ENCODE measurements at places on chromosomes 3 and 15.

- no peak for DNase-seq
Measured at GRCh38 chr15:73125219-73125618, 73.0 kb downstream of the NEO1 start.

DNA sequence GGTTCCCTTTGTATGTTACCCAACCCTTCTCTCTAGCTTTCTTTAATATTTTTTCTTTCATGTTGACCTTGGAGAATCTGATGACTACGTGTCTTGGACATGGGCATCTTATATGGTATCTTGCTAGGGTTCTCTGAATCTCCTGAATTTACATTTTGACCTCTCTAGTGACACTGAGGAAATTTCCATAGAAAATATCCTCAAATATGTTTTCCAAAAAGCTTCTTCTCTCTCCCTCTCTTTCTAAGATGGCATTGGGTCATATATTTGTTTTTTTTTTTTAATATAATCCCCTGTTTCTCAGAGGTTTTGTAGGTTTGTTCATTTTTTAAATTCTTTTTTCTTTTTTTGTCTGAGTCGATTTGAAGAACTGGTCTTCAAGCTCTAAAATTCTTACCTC is 184.0 kb upstream of the TMC3 start:
- no peak for DNase-seq

DNA sequence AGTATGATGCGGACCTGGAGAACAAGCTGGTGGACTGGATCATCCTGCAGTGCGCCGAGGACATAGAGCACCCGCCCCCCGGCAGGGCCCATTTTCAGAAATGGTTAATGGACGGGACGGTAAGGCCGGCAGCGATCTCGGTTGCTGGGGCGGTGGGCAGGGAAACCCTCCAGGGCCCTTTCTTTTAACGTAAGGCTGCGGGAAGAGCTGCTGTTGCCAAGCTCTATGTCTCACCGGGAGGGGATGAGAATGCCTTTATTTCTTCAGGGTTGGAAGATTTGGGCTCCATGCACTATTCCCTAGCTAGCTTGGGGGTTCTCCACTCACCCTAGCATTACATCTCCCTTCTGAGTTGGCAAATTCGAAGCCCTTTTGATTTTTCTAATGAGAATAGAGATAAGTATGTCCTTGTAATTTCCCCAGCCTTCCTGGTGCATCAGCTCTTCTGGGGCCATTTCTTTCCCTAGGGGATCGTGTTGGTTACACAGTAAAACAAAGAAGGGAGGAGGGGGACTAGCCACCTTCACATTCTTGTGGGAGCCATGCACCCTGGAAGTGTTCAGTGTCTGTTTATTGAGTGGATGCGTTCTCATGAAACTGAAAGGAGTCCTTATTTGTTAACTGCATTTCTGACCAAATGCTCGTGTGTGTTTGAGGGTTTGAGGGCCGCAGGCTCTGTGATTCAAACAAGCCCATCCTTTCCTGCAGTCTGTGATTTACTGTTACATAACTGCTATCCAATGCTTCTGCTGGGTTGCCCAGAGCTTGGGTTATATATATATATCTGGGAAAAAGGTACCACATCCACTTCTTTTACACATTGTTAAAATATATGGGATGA is 982 bp downstream of the TAGLN3 start:
- DNase-seq: no peak

GRCh38 chr15:92343924-92344643 is 49.6 kb upstream of the ST8SIA2 start:
- no peak for DNase-seq

- peak; percentile 94 for DNase-seq
Measured at GRCh38 chr3:177377166-177377565, 179.9 kb upstream of the TBL1XR1 start.

DNA sequence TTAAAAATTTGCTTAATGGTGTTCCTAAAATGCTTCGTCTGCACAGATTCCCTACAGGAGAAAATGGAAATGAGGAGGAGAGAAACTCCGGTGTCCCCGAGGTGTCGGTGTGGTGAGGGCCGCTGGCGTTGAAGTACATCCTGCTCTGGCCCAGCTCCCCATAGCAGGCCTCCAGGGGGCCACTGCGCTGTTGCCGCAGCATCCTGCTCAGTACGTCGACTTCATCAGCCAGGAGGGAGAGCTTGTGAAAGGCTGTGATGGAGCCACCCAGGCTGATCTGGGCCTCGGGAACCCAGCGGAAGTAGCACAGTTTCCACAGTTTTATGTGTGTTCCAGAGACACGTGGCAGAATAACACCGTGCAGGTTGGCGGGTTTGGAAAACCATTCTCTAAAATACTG is 37.8 kb downstream of the FAN1 start:
- no peak for DNase-seq

DNA sequence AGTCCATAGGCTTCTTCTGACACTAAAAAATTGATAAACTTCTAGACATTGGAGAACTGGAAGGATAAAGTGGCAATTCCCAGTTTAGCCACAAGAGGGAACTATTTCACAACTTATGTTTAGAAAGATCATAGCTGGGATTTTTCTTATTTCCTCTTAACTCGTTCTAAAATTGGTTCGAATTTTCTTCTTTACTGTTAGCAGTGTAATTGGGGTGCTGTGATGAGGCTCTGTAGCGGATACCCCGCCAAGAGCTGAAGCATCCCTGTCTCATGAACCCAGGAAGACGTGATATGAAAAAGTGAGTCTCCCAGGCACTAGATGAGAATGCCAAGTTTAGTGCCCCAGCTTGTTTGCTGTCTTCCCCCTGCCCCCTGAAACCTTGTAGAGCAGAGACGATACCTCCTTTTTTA is 85.1 kb downstream of the PDCD6IP start:
- no peak for DNase-seq

DNA sequence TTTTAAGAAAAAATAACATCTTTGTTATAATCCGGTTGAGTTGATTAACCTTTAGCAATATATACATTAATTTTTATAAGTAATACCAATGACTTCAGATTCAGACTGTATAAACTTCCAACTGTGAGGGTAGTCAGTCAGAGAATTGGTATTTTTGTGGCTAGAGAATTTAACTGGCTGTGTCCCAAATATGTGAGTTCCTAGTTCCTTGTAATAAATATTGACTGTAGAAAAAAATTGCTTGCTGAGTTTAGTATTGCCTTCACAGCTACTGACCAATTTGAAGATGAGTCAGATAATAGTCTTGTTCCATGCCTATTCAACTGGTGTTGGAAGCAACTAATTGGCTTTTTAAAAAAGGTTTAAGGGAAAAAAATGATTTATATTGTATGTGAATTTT is 210.8 kb downstream of the GAP43 start:
- no peak for DNase-seq

DNA sequence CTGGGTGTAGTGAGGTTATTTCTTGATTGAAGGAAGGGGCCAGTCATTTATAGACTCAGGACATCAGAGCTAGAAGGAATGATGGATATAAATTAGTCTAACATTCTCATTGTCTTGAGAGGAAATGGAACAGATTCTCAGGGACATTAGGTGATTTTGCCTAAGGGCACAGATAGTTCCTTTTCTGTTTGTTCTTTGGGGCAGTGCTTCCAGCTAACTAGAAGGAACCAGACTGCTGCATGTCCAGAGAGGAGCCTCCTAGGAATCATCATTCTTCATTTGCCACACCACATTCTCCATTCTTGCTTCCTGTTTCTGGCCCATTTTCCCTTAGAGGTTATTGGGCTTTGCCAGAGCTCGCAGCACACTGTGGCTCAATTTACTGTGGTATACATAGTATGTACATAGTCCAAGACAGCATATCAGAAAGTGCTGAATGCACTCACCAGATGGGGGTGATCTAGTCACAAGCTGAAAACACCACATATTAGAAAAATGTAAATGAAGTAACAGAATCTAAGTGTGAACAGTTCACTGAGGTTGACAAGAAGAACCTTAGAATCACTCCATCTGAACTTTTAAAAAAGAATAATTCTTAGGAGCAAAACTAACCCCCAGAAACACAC is 62.7 kb upstream of the MYZAP start:
- peak; percentile 85 for DNase-seq

DNA sequence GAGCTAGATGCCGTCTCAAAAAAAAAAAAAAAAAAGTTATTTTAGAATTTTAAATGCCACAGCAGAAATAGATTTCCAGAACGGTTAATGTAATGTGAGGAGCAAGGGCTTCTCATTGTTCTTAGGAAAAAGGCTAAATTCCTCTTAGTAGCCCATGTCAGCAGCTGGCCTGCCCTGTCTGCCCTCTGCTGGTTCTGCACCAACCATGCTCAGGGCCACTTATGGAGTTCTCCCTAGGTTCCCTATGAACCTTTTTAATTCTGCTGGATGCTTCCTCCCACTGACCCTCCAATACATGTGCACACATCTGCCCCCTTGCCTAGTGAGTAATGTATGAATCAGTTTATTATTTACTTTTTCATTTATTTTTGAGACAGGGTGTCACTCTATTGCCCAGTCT is 32.2 kb upstream of the DPPA4 start:
- no peak for DNase-seq

- DNase-seq: no peak
Measured at GRCh38 chr3:102332205-102332604, 102.6 kb upstream of the ZPLD1 start.

DNA sequence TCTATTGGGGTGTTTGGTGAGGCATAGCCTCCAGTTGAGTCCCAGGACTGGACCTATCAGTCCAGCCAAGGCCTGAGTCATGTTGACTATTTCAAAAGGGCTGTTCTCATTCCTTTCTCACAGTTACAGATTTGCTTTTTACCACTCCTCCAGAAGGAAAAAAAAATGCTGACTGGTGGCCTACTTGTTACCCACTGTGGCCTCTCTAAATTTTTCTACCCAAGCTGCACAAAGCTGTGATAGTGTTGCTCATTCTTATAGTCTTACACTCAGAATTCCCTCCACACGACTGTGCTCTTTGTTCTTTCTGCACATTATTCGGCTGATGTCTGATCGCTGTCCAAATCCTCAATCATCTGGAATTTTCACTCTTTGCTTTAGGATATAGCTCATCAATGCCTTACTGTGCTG is 1142.2 kb downstream of the IGSF11 start:
- no peak for DNase-seq

DNA sequence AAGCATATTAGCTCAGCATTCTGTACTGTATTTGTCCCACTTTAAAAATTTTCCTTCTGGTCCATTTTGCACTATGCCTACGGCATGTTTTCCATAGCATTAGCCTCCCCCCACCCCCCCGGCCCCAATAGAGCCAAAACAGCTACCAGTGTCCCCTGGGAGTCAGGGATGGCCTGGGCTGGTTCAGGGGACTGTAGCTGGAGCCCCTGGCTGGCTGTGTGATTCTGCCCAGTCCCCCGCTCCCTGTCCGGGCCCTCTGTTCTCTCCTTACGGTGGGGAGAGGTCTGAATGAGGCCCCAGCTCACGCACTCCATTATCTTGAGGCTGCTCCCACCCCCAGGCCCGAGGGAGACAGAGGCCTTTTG is 70.1 kb downstream of the KLF15 start:
- DNase-seq: no peak

DNA sequence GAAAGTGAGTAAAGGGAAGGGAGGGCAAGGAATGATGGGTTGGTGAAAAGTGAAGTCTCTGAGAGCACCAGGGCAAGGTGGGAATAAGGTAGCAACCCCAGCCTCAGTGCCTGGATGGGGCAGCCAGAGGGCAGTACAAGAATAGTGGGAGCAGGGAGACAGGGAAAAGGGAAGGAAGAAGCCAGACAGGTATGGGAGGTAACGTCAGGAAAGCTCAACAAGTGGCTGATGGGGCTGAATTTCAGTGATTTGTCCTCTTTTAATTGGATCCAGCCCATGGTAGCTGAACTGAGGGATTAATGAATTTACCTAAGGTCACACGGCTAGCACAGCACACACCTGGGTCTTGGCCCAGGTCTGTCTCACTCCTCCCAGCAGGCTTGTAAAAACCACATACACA is 12.6 kb downstream of the RORA start:
- peak; percentile 65 for DNase-seq

GRCh38 chr3:60737633-60738399 is 513.4 kb downstream of the FHIT start:
- no peak for DNase-seq

DNA sequence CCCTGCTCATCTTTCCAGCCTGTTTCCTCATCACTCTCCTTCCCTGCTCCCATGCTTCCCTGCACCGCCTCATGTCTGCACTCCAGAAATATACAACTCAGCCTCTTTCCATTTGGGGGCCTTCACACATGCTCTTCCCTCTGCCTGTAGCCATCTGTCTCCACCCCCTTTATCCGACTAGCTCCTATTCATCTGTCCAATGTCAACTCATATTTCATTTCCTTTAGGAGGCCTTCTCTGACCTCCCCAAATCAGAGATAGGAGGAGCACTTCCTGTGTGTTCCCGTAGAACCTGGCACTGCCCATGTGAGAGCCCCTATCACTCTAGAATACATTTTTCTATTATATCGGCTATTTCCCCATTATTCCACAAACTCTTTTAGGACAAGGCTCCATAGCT is 10.6 kb downstream of the ATP8B4 start:
- DNase-seq: no peak

DNA sequence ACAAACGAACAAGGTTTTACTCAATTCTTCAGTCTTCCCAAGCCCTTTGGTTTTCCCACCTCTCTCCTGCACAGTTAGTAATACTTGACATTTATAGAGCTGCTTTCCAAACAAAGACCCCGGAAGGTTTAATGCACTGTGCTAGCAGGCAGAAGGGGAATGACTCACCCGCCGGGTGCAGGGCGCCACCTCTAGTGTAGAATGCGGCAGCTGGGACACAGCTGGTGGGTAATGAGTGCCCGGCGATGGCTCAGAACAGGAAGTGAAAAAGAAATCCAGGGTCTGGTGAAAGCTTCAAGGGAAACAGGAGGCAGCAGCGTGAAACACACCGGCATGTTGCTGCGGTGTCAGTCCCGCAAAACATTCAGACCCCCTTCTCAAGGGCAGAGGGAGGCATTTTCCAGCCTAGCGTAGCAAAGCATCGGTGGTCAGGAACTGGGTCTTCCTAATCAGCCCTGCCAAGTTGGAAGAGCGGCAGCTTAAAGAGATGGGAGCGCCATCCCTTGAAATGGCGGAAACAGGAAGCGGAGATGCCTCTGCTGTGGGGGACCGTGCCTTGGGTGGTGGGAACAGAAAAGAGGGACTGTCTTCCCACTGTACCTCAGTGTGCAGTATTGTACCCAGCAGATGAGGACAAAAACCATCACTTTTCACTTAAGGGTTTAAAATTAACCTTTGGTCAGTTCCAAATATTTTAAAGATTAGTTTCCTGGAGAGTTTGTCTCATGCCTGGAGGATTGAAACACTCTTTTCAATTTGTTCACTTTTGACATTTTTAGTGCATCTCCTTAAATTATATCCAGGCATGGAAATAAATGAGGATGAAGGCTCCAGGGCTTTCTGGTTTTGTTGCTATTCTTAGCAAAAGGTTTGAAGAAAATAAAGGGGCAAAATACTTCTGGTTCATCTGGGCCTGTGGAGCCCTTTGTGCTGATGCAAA is 160.7 kb upstream of the MCTP2 start:
- no peak for DNase-seq

- DNase-seq: no peak
Measured at GRCh38 chr3:190352861-190353457, 30.7 kb upstream of the CLDN1 start.

GRCh38 chr3:134693226-134693625 is 42.4 kb upstream of the KY start:
- no peak for DNase-seq

DNA sequence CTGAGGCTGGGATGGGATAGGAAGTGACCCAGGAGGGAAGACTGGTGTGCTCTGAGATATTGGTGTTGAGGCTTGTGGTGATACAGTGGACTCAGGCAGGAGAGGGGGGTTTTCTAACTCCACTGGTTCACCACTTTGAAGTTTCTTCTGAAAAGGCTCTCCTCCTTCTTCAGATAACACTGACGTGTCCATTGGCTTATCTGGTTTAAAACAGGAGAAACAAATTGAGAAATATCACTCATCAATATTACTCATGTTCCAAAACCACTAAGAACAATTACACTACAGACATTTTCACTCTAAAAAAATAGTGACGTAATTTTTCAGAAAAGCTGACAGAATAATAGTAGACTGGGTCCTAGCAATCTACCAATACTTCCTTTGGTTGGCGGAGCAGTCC is 23.1 kb downstream of the TP53BP1 start:
- no peak for DNase-seq
